ENCODE measurements at places on chromosomes 7 and 10. TPM values are rescaled to one million over a fixed set of nuclear protein-coding genes. Genes with fewer than 3 reads are reported as not detected.

The TFEC gene
- total RNA-seq, result 13.6 TPM

The TMEM184A gene
- total RNA-seq, result 0.64 TPM

GRCh38 chr10:78362406-78363022, 328.9 kb downstream of the RPS24 start:
- DNase-seq, result no peak

DNA sequence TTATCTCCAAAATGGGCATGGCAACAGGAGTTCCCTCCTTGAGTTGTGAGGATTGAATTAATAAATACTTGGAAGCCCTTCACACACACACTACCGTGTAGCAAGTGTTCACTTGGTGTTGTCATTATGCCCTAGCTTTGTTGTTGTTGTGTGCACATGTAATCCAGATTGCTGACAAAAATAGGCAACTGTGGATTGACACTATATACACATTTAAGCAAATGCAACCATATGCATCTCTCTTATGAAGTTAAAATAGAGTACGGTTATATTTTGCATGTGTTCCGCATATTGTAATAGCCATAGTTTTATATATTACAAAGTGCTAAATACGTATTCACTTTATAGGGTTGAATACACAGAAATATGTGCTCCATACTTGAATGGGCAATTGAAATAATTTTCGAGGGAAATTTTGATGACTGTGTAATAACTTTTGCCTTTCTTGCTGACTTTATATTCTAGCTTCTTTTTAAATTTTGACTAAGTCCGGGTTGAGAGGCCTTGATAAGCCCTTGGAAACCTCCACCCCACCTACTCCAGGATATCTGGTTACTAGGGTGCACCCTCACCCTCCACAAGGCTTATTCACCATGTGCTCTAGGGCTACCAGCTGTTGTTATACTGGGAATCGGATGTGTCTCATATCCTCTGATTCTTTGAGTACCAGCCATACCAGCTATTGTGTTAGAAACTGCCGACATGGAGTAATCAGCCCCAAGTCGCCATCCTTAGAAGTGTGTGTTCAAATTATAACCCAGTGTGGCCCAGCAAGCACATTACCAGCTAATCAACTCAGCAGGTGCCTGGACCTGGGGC, 265.0 kb downstream of the CAMK1D start:
- peak; percentile 66 for DNase-seq

The KAZALD1 gene
- 0.12 TPM for total RNA-seq

DNA sequence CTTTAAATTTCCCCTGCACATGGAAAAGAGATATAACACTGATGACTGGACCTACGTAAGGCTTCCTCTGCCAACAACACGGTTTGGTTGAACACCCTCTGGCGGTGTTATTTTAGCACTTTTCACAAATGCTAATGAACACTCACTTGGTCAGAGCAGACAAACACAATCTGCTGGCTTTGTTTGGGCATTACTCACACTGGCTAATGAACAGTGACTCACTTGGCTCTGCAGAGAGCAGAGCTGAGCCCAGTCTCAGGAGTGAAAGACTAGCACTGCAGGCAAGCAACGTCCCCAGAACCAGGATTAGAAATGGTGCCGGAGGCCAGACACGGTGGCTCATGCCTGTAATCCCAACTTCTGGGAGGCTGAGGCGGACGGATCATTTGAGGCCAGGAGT, 430.8 kb downstream of the PLXNA4 start:
- DNase-seq, result peak; percentile 81

- DNase-seq, result no peak
These were observed 115.8 kb downstream of the SEMA3D start for GRCh38 chr7:85070967-85071628.

The RBM17 gene
- total RNA-seq, result 33.7 TPM

The EBLN1 gene
- not detected for total RNA-seq

The TMEM72 gene
- not detected for total RNA-seq

The NXPH1 gene
- total RNA-seq, result not detected

The ATRNL1 gene
- total RNA-seq, result 8.0 TPM

DNA sequence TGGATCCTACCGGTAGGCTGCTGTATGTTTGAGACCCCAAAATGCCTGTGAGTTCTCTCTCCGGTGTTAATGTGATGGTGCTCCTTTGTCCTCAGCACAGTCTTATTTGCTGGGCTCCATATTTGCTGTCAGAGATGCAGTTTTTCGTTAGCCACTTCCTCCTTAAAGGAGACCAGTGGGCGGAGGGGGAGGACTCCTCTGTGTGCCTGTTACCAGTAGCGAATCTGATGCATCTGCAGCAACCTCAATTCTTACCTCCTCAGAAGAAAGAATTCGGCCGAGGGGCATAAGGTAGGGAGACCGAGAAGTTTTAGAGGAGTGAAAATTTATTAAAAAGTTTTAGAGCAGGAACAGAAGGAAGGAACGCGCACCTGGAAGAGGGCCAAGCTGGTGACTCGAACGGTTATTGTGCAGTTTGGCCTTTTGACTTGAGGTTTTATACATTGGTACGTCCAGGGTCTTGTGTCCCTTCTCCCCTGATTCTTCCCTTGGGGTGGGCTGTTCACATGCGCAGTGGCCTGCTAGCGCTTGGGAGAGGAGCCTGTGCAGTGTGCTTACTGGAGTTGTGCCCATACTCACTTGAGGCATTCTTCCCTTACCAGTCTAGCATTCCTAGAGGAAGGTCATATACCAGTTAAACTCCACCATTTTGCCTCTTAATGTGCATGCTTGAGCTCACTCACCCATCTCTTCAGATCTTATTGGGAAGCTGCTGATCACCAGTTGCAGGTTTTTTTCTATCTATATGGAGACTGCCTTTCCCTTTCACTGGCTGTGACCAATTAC, 49.5 kb downstream of the GNAI1 start:
- DNase-seq, result no peak

- no peak for DNase-seq
These were observed 108.9 kb upstream of the MKLN1 start for GRCh38 chr7:131218727-131219128.

The AKR1D1 gene
- total RNA-seq, result not detected

- no peak for DNase-seq
These were observed 48.5 kb downstream of the PLCE1 start for GRCh38 chr10:94042001-94042833.

DNA sequence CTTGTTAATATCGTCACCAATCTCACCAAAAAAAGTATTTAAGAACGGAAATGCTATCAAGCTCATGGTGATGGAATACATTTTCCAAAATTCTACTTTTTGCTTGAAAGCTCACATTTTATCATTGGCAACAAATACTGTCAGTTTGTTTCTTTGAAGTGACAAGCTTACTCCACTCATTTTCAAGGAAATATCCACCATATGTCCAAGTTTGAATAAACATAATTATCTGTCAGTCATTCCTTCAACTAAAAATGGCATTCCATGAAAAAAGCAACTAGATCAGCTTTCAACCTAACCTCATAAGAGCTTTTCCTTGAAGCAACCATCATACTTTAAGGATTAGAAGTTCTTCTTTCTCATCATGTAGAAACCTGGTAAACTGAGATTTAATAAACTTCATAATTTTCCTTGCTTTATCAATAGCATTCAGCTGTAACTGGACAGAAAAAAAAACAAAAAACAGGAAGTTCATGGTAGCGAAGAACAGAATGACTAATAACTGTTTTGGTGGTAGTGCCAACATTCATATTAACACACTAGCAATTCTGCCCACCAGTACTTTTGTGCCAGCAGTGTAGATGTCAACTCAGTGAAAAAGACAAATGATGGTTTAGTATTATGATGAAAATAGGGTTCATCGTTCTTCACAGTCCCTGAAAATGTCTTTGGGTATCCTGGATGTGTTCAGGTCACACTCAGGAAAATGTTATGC, 764.9 kb downstream of the GRM8 start:
- no peak for DNase-seq

GRCh38 chr10:62584731-62585130, 210.6 kb downstream of the ZNF365 start:
- DNase-seq, result no peak

DNA sequence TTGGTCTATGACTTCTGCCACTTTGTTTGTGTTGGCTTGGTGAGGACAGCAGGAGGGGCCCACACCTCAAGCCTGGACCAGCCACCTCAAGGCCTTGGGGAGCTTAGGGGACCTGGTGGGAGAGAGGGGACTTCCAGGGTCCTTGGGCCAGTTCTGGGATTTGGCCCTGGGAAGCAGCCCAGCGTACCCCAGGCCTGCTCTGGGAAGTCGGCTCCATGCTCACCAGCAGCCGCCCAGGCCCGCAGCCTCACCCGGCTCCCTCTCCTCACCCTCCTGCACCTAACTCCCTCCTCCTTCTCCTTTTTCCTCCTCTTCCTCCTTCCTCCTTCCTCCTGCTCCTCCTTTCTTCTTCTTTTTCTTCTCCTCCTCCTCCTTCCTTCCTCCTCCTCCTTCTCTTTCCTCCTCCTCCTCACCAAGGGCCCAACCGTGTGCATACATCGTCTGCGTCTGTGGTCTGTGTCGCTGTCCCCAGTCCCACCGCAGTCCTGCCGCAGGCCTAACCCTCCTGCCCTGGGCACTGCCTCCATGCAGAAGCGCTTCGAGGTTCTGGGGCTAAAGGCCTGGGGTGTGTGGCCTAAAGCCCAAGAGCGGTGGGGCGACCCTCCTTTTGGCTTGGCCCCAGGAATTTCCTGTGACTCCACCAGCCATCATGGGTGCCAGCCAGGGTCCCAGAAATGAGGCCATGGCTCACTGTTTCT, 5.3 kb downstream of the EN2 start:
- DNase-seq, result no peak

The CALCR gene
- total RNA-seq, result not detected

DNA sequence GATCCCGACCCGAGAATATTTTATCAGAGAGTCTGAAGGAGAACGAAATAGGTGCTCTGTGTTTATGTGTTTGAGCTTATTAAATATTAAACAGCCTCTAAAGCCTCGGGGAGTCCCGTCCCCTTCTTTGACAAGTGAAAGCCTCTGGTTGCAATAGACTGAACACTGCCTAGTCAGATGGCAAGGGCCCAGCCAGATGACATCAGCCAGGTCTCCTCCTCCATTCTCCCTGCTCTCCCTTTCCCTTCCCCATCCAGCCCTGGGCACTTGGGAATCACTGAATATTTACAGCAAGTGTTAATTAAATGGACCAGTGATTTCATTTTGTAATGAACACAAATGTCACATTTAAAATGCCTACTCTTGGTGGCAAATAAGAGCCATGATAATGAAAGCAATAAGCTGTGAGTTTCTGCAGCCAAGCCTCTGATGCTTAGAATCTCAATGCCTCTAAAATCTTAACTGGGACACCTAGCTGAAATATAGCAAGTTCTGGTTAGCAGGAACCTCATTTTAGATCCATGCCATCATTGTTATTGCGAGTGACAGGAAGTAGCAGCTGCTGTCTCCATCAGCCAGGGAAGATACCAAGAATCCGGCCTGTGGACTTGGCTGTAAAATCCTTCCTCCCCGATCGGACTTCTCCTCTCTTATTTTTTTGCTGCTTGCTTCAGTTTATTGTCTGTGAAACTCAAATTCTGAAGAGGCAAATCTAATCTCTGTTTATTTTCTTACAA, 202.1 kb downstream of the PRPF18 start:
- no peak for DNase-seq

The SYT15B gene
- total RNA-seq, result not detected

- DNase-seq, result no peak
These were observed 15.8 kb upstream of the FBXW4 start for GRCh38 chr10:101710793-101711192.

- DNase-seq, result no peak
These were observed 357.7 kb downstream of the PHF14 start for GRCh38 chr7:11331128-11332102.

GRCh38 chr7:156886020-156886795, 6.8 kb downstream of the LMBR1 start:
- no peak for DNase-seq

The RAMP3 gene
- not detected for total RNA-seq

- DNase-seq, result no peak
These were observed 13.7 kb upstream of the CD36 start for GRCh38 chr7:80624763-80625162.

- no peak for DNase-seq
These were observed 305.8 kb upstream of the KCND2 start for GRCh38 chr7:119967221-119967620.

DNA sequence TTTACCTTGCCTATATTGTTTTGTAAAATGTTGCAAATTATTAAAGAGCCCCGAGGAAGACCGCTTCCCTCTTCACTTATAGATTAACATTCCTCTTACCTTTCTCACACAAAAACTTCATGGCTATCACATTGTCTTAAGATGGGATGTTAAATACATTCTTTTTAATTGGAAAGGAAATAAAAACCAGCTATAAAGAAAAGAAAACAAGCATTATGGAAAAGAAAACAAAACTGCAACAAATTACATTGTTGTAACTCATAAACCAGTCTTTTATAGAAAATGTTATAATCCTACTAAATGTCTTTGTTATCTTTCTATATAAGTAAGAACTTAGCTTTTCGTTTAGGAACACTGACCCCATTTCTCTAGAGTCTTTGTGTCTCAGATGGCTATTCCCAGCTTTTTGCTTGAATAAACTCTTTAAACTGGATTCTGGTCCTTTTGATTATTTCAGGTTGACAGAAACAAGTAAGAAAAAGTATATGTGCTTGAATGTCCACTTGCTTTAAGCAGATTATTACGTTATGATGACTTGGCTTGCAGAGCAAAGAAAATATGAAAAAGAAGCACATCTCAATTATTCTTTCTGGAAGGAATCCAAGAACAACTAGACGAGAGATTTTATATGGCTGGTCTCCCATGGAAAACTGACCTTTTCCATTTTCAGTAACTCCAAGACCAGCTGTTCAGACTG, 128.2 kb downstream of the AKR1D1 start:
- no peak for DNase-seq

DNA sequence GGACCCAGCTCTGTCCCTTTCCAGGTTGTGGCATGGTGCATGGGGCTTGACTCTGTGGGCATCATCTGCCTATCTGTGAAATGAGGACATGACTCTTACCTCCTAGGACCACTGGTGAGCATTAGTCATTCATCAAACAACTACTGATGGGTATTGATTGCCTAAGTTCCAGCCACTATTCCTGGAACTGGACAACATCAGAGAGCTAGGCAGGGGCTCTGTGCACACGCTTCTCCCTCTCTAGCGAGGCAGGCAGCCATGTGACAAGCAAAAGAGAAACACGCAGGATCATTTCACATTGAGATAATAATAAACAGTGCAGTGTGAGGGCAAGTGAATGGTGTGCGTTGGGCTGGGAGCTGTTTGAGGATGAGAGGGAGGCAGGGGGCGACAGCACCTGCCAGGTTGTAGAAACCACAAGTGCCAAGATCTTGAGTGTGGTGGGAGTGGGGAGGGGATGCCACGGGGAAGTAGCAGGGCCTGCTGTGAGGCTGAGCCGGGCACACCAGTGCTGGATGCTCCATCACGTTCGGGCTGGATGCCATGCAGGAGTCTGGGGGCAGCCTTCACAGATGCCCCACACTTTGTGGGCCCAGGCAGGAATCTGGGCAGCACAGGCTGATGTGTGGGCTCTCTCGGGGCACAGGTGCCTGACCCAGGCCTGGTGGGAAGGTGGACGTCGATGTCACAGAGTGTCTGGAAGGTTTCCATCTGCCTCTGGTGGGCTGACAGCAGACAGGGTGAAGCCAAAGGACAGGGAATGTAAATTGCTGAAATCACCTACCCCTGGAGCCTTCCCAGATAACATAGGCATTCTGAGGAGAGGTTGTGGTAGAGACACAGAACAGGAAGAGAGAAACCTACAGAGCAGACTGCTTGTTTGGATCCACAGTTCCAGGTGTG, 405.5 kb downstream of the RPS24 start:
- no peak for DNase-seq

The MYO1G gene
- not detected for total RNA-seq

The SAMD9L gene
- total RNA-seq, result 22.6 TPM

The CYP26C1 gene
- total RNA-seq, result 1.1 TPM

The C10orf53 gene
- total RNA-seq, result not detected

Measured in glomerular endothelial cell (primary cell).